Activated CD4-positive, CD25-positive, alpha-beta regulatory T cell (primary cell): ENCODE measurements at places on chromosomes 11 and 22.

DNA sequence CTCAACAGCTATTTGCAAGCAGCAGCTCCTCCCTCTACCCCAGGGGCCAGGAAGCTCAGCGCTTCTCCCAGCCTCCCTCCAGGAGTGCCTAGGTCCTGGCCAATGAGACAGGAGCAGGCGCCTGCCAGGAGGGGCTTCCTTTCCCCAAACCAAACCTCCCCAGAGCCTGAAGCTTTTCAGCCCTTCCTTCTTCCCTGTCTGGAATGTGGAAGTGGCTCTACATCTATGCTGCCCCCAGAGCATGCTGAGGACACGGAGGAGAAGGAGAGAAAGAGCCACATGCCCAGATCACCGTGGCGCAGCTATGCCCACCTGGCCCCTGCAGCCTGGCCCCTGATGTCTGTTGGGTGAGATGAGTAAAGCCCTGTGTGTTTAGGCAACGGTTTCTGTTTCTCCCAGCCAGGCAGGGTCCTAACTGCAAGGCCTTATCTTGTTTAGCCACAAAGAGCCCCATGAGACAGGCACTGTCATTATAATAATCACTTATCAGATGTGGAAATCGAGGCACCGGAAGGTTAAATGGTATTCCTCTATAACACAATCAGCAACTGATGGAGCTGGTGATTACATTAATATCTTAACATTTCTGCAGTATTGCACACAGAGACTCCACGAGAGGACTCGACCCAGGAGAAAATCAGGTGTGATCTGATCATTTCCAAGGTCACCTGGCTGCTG is 315.8 kb downstream of the CTTN start:
- DNase-seq, result no peak

DNA sequence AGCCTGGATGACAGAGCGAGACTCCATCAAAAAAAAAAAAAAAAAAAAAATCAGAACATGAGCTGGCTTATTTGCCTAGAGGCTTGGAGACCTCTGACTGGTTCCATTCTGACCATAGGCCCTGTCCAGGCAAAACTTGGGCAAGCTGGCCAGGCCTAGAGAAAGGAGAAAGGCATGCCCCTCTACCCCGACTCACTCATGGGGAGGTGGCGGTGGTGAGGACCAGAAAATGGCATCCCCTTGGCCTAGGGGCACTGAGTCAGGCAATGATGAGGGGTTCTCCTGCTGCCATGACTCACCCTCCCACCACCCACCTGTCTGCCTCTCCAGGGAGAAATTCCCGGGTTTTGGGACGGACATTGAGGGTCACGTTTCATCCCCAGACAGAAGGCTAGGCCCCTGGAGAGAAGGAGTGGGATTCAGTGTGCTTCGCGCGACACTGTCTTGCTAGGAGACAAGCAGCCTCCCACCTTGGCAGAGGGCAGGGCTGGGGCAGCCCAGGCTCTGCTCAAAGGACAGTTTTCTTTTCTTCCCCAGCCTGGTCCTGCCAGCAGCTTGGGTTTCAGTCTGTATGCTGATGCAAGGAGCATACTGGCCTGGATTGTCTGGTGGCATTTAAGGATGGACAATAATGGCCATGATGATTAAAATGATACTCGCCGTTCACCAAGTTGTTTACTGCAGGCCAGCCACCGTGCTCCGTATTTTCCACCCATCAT is 17.2 kb downstream of the TOB2 start:
- DNase-seq, result no peak

DNA sequence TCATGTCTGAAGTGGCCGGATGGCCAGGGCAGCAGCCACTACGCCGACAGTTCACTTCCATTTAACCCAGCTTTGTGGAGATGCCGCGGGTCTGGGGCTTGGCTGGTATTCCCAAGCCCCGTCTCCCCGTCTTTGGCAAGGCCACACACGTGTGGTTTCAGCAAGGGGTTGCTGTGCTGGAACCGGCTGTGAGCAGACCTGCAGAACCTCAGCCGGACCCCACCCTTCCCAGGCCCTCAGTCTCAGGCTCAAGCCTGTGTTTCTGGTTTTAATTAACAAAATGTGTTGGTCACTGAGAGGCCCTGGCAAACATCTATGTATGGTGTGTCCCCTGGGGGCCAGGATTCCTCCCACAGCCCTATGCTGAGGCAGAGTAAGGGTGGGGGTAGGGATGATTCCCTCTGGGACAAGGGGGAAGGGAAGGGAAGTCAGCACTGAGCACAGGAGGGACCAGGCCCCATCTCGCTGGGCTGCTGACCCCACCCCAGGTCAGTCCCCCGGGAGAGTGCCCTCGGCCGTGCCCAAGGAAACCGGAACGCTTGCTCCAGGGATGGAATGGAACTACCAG is 9.3 kb downstream of the OSBPL5 start:
- DNase-seq, result no peak

GRCh38 chr11:45578316-45578715 is 87.1 kb downstream of the CHST1 start:
- DNase-seq, result no peak

DNA sequence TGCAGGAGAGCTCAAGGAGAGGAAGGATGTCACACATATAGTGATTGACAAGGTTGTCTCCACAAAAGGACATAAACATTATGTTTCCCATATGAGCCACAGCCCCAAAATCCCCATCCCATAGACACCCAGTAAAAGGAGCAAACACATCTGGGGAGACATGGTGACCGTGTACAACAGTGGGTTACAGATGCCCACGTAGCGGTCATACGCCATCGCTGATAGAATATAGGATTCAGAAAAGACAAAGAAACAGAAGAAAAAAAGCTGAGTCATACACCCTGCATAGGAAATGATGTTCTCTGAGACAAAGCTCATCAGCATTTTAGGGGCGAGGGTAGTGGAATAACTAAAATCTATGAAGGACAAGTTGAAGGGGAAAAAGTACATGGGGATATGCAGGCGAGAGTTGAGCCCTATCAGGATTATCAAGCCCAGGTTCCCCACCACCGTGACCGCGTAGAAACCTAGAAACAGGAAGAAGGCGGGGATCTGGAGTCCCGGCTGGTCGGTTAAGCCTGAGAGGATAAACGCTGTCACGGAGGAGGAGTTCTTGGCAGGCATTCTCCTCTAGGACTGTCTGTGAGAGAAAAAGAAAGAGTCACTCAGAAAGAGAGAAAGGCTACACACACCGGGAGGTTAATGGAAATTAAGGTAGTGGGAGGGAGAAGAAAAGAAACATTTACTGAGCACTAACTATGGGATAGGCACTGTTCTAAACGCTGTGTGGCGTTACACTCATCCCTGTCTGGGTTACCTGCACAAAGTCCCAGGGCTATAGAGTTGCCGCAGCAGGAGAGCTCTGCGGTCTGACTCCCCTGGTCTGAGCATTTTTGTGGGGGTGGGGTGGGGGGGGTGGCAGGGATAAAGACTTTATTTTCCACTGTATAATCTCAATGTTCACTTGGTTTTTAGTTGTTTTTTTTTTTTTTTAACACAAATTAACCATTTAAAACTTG is 36.1 kb upstream of the OR8B8 start:
- DNase-seq, result no peak

DNA sequence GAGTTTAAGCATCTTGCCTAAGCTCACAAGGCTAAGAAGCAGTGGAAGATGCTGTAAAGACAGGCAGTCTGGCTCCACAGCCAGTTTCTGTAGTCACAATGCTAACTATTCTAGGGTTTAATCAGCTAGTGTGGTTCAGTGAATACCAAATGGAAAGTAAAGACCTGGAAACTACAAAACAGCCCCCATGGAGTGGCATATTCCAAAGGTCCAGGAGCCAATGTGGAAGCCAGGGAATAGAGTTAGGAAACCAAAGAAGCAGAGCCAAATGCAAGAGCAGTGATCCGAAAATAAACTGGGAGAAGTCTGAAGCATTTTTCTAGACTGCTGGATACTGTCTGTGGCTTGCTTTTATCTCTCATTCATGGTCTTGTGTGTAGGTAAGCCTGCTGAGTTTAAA is 731.2 kb upstream of the ANO5 start:
- DNase-seq, result no peak

DNA sequence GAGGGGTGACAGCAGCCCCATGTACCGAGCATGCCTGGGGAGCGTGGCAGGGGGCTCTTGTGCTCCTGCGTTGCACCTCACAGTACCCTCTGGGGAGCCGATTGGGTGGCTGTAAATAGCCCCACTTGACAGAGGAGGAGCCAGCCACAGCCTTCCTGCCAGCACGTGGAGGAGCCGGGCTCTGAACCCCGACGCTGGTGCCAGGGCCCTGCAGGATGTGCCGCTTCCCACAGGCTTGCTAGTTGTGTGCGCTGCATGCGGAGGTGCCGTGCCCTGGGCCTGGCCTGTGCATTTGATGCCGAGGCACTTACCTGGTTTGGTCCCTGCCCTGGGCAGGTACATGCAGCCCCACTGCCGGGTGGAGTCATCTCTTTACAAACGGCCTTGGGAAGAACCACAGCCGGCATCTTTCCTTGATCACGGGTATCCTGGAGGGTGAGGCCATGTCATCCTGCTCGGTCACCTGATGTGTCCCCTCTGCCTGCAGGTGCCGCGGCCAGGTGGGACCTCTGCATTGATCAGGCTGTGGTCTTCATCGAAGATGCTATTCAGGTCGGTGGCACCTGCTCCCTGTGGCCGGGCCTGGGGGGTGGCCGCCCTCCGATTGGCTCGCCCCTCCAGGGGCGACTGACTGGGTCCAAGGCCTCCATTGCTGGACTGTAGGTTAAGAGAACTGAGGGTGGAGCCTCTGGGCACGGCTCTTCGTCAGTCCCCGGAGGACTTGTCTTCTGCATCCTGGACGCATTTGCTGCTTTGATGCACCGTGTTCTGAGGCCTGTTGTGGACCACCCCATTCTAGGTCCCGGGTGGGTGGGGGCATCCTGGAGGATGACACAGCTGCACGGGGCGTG is 5.0 kb downstream of the TPCN2 start:
- DNase-seq, result no peak

- no peak for DNase-seq
These were observed 8.2 kb upstream of the HSPA8 start for GRCh38 chr11:123069908-123070821.

- no peak for DNase-seq
These were observed 43.0 kb downstream of the LMO2 start for GRCh38 chr11:33848717-33849390.

DNA sequence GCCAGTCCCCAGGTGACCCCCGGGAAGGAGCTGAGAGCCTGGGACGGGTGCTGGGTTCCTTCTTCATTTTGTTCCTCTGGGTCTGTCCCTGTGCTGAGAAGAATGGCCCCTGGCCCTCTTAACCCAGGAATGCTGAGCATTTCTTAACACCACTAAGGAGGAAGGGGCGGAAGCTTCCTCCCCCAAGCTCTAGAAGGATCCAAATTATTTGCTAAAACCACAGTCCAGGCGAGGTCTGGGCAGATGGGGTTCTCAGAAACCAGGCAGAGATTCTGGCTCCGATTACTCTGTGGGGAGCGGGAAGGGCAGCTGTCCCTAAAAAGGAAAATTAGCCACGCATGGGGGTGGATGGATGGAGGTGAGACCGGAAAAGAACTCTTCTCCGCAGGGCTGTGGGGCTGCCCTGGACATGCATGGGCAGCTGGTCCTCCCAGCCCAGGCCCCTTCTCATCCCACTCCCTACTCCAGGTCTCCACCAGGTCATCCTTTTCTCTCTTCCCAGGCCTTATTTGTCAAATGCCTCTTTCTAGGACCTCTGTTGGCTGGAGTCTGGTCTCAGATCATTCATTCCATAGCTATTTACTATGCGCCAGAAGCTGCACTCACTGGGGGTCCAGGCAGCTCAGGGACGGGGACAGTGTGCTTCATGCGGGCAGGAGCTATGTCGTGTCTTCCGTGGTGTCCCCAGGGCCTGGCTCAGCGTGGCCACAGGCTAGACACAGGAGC is 45.0 kb upstream of the MYH9 start:
- DNase-seq, result no peak

DNA sequence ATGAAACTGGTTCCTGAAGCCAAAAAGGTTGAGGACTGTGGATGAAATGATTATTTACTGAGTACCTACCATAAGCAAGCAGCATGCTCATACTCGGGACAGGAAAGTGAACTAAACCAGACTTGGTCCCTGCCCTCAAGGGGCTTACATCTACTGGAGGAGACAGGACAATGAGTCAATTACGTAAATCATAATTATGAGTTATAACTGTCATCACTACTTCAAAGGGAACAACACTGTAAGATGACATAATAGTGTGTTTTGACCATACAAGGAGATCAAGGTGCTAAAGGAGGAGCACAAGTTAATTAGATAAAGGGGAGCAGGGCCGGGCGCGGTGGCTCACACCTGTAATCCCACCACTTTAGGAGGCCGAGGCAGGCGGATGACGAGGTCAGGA is 2.5 kb downstream of the FAM227A start:
- no peak for DNase-seq

DNA sequence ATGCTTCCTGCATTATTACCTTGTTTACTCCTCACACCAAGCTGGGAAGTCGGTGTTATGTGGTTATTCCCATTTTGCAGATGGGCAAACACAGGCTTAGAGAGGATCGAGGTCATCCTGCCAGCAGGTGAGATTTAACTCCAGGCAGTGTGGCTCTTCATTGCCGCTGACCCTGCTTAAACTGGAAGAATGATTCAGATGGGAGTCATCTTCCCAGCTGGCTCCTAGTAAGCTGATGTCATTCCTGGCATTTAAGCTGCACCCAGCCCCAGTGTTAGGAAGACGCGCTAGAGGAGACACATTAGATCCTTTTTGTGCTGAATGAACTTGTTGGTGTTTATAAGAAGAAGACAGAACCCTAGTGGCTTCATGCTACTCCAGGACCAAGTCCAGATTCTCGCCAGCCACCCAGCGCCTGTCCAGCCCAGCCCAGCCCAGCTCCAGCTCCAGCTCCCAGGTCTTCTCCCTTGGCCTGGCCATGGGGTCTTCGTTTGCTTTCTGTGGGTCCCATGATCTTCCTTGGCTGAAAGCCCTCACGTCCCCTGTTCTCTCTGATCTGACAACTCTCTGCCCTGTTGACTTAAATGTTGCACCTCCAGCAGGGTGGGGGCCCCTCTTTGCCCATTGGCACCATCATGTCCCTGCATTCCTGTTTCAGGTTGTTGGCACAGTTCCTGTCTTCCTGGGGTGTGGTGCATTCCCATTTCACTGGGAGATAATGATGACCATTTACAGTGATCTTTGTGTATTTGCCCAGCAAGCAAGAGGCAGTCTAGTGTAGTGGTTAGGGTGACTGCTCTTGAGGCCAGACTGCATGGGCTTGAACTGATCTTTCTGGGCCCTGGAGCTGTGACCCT is 13.6 kb downstream of the PARVB start:
- DNase-seq, result no peak

DNA sequence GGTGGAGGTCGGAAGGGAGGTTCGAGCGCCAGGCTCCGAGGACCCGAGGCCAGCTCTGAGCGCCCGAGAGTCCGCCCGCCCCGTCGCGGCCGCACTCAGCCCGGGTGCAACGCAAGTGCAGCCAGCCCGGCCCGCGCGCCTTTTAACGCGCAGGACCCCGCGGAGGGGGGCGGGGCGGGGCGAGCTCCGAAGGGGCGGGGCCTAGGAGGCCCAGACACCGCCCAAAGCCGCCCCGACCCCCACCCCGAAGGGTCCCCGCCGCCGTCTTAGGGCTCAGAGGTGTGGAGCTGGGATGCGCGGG is at the start of gene PHOX2A:
TSS of gene PHOX2A (minus strand) at position 117 of the 301 bp plus-strand sequence. CDS start 172 bp downstream, outside the sequence.
- no peak for DNase-seq

- no peak for DNase-seq
These were observed 10.2 kb downstream of the SIRT3 start for GRCh38 chr11:225734-226453.
